Osteoblast (primary cell): ENCODE measurements at places on chromosomes 6 and 20. TPM values are rescaled to one million over a fixed set of nuclear protein-coding genes. Genes with fewer than 3 reads are reported as not detected.

Gene ZBP1
- total RNA-seq = not detected in 2 replicates

Gene RING1
- 34.0 and 34.2 TPM in 2 replicates for total RNA-seq

Gene PCSK2
- total RNA-seq = not detected in 2 replicates

Gene PACRG
- 0.59 and 1.4 TPM in 2 replicates for total RNA-seq

Gene MRPL14
- 47.7 and 49.9 TPM in 2 replicates for total RNA-seq

Gene IL20RA
- 0.29 and 0.36 TPM in 2 replicates for total RNA-seq

Gene NTSR1
- total RNA-seq = not detected in 2 replicates

Gene SAYSD1
- 29.8 and 31.1 TPM in 2 replicates for total RNA-seq

Gene TGM3
- total RNA-seq = not detected in 2 replicates

Gene PSORS1C2
- not detected in 2 replicates for total RNA-seq

Gene RBBP9
- total RNA-seq = 18.5 and 24.8 TPM in 2 replicates

Gene SCRT2
- not detected in 2 replicates for total RNA-seq

Gene HLA-DRB5
- not detected in 2 replicates for total RNA-seq

Gene MCHR2
- not detected in 2 replicates for total RNA-seq

Gene HLA-DMA
- total RNA-seq = 9.0 and 20.0 TPM in 2 replicates

Gene MKKS
- total RNA-seq = 7.6 and 8.8 TPM in 2 replicates

Gene C2
- total RNA-seq = 12.7 and 18.0 TPM in 2 replicates

Gene ABHD16B
- total RNA-seq = not detected in 2 replicates

DNA sequence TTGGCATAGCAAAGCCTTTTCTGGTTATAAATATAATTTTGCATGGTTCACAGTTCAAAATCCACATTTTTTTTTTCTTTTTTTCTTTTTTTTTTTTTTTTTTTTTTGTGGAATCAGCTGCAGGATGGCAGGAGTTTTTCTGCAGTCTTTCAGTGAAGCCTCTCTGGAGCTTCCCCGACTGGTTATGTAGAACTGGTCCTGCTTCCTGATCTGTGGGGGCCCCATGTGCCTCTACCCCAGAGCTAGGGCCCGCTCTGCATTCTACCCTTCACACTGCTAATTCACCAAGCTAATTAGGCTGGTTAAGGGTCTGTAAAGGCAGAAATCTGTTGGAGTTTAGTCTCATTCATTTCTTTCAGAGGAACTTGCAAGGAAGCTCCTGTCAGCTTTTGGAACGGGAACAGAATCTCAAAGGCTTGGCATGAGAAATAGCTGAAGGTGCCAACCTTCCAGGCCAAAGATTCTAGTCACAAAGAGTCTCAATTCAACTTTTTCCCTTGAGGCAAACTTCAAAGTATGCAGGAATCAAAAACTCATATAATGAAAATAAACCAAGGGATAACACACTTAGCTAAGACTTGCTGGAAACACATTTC, 45.5 kb downstream of the HMGN3 start:
- DNase-seq = no peak

- no peak for DNase-seq
These were observed 35.6 kb upstream of the SLCO4A1 start for GRCh38 chr20:62606551-62607201.

- DNase-seq = peak; percentile 5
These were observed 227.1 kb downstream of the SLC35F1 start for GRCh38 chr6:118134206-118134605.

GRCh38 chr20:60491051-60491581, 532.9 kb downstream of the CDH26 start:
- no peak for DNase-seq

- DNase-seq = no peak
These were observed 29.8 kb upstream of the TCP11 start for GRCh38 chr6:35170891-35171290.

DNA sequence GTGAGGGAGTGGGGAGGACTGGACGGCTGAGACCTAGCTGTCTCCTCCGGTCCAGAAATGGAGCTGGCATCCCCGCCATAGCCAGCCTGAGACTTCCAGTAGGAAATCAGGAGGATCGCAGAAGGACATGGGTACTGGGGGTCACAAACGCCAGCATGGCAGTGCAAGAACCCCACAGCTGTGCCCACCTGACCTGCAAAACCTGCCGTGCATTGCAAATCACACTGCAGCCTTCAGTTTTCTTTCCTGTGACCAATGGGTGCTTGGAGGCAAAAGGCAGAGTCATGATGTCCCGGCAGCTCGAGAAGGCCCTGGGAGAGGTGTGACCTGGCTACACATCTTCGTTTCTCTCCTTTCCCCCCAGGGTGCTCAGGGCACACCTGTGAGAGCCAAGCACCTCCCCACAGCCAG, 23.3 kb upstream of the PHACTR3 start:
- peak; percentile 58 for DNase-seq

DNA sequence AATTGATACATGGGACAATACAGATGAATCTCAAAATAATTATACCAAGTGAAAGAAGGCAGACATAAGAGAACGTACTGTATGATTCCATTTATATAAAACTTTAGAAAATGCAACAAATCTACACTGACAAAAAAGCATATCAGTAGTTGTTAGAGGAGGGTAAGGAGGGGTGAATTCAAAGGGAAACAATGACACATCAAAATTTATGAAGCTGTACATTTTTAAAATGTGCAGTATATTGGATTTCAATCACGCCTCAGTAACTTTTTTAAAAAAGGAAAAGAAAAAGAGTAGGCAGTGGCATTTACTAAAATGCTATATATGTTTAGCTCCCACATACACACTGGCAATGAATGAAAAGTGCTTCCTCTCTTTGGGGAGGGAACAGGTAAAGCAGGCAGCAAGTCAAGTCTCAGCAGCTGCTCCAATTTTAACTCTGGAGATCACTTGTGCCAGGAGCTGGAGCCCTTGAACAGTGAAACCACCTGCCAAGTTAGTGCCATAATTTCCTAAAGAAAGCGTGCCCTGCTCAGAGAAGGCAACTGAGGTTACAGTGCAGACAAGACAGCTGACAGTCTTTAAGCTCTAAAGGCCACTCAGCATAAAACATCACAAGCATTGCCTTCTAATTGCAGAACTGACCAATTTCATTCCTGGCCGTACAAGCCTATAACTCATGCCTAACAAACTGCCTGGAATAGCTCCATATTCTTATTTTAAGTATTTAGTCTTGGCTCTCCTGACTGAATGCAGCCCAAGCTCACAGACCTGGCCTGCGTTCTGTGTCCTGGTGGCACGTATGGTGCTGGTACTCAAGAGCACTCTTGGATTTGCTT, 10.9 kb downstream of the FKBP1A start:
- DNase-seq = no peak

DNA sequence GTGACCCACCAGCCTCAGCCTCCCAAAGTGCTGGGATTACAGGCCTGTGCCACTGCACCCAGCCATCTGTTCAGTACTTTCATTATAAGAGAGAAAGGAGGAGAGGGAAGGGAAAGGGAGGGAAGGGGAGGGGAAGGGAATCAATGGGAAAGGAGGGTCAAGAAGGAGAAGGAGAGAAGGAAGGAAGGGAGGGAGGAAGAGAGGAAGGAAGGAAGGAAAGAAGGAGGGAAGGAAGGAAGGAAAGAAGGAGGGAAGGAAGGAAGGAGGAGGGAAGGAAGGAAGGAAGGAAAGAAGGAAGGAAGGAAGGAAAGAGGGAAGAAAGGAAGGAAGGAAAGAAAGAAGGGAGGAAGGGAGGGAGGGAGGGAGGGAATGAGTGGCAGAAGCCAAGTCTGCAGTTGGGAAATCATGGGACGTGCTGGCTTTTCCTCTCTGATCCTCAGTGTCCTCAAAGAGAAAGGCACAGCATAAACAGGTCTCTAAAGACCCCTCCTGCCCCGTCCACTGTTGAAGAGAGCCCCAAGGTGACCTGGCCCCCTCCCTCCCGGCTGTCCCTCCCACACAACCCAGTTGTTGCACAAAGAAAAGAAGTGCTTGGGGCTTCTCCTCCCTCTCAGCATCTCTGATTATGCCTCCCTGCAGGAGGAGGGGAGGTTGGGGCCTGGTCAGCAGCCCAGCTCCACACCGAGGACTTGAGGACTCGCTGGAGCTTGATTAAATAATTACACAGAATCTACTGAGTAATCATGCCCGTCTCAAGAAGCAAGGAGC, 69.1 kb upstream of the TOP1 start:
- no peak for DNase-seq

GRCh38 chr20:1105599-1106194, 12.7 kb upstream of the PSMF1 start:
- DNase-seq = no peak

- no peak for DNase-seq
These were observed 364.3 kb upstream of the HS3ST5 start for GRCh38 chr6:114707081-114707620.

- DNase-seq = no peak
These were observed 168.1 kb downstream of the GRM4 start for GRCh38 chr6:33977606-33978411.

GRCh38 chr6:10690651-10691445, 3.6 kb downstream of the C6orf52 start:
- no peak for DNase-seq

GRCh38 chr6:7285416-7285815, 27.6 kb downstream of the SSR1 start:
- DNase-seq = no peak

GRCh38 chr6:131917318-131917717, 33.9 kb downstream of the CCN2 start:
- peak; percentile 68 for DNase-seq

DNA sequence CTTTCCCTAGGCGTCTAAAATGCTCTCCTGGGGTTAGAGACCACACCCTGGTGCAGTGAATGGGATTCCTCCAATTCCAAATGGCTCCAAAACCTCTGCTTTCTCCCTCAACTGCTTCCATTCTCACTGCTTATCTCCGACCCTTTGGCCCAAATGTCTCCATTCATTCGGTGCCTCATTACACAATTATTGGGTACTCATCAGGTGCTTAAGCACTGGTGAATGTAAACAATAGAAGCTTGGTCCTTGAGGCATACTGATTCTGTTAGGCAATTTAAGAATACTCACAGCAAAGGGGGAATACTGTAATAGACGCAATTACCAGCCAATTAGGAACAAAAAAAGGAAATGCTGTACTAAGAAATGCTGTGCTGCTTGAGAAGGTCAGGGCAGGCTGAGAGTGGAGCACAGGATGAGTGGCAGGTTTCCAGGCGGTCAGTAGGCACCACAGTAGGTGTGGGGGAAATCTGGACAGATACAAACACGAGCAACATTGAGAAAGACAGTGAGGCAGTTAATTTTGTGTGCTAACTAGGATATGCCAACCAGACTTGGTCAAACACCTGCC, 23.0 kb downstream of the GMDS start:
- DNase-seq = peak; percentile 31

DNA sequence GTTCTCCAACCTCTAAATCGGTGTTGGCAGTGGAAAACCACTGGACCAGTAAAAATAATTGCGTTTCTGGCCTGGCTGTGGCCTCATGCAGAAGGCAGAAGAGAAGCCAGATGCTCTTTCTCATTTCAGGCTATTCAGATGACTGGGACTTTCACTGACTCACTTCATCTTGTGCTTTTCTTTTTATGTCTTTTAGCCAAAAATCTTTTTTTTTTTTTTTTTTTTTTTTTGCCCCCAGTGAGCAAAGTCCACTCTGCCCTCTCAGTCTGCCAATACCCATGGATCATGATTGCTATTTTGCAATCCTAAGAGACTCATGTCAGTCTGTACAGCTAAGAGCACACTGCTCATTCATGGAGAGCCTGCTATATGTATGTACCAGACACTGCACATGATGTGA, 962.5 kb downstream of the KIF16B start:
- no peak for DNase-seq

- peak; percentile 74 for DNase-seq
These were observed 91.8 kb upstream of the NHSL1 start for GRCh38 chr6:138590796-138591709.

DNA sequence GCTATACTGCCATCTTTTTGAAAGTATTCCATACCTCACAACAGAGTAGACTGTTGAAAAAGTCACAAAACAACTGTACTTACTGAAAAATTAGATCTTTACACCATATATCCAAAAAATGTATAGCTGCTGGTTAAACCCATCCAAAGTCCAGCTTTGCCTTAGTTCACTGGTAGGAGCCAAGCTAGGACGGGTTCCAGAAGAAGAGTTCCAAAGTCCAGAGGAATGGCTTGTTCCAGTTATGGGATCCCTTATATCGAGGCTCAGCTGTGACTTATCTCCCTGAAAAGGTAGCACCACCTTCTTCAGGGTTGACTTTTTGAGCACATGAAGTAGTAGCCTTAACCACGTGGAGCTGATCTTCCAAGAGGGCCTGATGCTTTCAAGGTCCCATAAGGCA, 236.3 kb upstream of the FLRT3 start:
- no peak for DNase-seq

DNA sequence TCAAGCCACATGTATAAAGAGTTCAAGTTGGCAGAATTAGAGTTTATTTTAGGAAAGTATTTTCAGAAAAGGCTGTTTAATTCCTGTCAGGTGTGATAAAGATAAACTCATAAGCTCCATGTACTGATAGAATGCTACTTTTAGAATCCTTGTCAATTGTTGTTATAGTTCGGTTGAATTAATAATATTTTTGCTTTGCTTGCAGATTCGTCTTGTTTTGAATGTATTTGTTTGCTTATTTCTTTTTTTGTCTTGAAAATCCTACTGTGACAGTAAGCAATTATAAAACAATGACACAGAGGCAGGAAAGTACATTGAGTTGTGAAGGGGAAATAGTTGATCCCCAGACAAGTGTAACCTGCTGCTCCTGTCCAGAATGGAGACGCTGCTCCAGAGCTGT, 333.9 kb upstream of the PLCB4 start:
- peak; percentile 5 for DNase-seq

GRCh38 chr20:45358282-45359068, 4.5 kb upstream of the SYS1 start:
- peak; percentile 74 for DNase-seq

- DNase-seq = peak; percentile 43
These were observed 18.8 kb downstream of the CARMIL1 start for GRCh38 chr6:25297823-25298522.

GRCh38 chr20:63562461-63563224, 8.7 kb downstream of the FNDC11 start:
- DNase-seq = no peak

- DNase-seq = peak; percentile 95
These were observed 3.5 kb downstream of the FOXO3 start for GRCh38 chr6:108564178-108564577.

- DNase-seq = no peak
These were observed 22.0 kb upstream of the SLC2A12 start for GRCh38 chr6:134074151-134075055.

DNA sequence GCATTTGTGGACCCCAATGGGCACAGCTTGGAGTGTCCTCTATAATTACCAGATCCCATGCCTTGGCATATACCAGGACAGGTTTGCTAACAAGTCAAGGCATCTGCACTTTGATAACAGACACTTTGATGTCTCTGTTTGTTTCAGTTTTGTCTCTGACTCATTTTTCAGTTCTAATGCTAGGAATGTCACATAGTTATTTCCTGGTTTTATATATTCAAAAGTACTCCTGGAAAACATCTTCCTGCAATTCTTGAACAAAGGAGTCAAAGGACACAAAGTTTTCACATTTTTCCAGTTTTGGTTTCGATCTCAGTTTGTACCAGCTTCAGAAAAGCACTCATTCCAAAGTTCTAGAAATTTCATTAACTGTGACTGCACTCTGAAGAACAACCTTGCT, 188.1 kb downstream of the FOXC1 start:
- no peak for DNase-seq

- no peak for DNase-seq
These were observed 329.6 kb downstream of the GJA1 start for GRCh38 chr6:121765060-121765459.
